ENCODE measurements at places on chromosomes 3 and 15.

DNA sequence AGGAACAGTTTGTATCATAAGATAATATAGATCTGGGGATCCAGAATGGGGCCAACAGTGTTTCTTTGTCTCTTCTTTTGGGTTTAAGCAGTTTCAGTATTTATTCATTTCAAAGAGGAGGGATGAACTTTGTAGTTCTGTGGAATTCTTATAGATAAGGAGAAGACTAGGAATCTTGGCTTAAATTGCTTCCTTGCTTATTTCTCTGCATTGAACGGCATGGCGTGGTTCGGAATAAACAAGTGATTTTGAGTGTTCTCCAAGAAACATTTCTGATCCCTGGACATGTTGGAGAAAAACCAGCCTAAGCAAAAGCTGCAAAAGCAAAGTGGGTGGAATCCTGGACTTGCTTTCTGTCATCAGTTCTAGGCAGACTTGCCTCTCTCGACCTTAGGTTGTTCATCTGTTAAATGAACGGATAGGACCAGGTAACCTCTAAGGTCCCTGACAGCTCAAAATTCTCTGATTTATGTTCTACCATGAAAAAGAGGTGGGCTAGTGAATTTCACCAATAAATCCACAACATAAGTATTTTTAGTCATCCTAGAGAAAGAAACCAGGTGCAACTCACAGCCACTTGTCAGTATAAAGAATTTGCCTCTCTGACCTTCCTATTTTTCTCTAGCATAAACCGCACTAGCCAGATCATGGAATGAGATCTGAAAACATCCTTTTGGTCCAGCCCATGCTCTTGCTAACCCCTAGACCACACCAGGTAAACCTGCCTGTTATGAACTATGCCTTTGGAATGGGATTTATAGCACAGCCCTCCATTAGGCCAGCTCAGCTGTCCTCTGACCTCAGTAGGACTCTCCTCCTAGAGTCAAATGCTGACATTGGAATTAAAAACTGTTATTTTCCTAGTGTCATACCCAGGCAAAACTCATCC lies 78.8 kb downstream of the CLDN11 start:
- DNase-seq: no peak

DNA sequence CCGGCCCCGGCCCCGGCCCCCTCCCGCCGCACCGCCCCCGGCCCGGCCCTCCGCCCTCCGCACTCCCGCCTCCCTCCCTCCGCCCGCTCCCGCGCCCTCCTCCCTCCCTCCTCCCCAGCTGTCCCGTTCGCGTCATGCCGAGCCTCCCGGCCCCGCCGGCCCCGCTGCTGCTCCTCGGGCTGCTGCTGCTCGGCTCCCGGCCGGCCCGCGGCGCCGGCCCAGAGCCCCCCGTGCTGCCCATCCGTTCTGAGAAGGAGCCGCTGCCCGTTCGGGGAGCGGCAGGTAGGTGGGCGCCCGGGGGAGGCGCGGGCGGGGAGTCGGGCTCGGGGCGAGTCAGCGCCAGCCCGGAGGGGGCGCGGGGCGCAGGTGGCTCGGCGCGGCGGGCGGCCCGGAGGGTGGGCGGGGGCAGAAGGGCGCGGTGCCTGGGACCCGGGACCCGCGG lies 352 bp downstream of the CHRD start:
- peak; percentile 96 for DNase-seq

DNA sequence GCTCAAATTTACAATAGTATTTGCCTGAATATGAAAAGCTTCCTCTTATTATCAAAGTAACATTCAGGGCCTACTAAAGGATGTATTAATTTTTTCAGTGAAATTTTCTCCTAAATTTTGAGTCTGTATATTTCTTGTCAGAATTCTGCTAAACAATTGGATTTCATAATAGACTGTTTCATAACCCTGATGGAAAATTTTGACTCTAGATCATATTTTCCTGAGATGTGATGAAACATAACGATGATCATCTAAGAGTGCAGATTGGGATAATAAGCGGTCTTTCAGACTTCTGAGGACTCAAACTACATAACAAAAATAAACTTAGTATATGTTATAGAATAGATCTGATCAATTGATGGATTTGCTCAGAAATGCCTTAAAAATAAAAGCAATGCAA lies 574.5 kb upstream of the TBL1XR1 start:
- no peak for DNase-seq

- no peak for DNase-seq
Measured at GRCh38 chr3:119628816-119629445, 31.2 kb downstream of the PLA1A start.

- DNase-seq: no peak
Measured at GRCh38 chr3:13818919-13819318, 61.0 kb downstream of the WNT7A start.

- no peak for DNase-seq
Measured at GRCh38 chr3:106692624-106693023, 684.6 kb upstream of the CCDC54 start.

DNA sequence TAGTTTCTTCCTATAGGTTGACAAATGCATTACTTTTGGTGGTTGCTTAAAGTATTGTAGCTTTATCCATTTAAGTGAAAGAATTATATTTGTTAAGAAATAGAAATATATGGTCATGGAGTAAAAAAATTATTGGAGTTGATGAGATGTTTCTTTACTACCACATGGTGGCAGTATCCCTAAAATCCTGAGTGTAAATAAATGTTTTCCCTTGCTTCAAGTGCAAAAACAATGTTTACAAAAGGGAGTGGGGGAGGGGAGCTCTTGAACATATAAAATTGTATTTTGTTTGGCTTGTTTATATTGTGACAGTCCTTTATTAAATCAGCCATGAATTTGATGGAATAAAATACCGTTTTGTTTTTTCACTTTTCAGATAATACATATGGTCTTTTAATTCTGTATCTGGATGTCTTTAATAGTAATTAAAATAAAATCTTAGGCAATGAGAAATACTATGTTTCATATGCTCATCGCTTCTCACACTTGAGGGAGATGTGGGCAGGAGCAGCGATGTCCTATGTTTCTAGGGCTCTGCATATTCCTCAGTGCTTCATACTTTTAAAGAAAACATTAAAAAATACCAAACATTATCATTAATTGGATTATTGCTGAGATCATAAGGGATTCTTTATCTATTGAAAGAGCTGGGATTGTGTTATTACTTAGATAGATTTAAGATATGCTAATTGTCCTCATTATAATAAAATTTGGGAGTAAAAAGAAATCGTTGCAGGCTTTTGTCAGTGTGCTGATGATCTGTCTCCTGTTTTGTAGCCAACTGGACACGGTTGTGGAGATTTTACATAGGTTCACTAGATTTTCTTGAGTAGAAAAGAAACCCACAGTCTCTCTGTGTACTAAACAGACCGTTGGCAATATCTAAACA lies 349.7 kb downstream of the TUSC7 start:
- DNase-seq: no peak

DNA sequence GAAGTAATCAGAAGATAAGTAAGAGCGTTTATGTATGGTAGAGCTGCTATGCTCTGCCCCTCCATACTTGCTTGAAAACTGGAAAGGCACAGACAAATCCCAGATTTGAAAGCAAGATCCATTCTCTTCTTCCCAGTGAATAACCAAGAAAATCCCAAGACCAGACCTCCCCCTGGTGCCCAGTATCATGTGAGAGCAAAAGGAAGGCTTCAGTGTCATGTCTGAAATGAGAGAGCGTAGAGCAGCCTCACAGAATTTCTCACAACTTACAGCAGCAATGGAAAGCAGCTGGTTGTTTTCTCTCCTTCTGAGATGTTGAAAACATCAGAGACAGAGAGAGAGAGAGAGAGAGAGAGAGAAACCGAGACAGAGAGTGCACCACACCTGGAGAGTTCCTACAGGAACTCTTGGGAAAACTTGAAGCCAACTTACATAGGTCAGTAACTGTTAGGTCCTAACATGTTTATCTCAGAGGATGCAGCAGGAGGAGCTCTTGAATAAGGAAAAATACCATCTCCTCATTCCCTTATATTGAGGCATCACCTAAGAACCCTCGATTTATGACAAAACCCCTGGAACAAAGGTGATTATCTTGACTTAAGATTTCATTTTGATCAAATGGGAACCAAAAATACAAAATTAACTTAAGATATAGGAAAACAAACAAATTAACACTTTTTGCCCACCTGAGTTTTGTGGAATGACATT lies 273.3 kb downstream of the NSUN3 start:
- DNase-seq: peak; percentile 60

DNA sequence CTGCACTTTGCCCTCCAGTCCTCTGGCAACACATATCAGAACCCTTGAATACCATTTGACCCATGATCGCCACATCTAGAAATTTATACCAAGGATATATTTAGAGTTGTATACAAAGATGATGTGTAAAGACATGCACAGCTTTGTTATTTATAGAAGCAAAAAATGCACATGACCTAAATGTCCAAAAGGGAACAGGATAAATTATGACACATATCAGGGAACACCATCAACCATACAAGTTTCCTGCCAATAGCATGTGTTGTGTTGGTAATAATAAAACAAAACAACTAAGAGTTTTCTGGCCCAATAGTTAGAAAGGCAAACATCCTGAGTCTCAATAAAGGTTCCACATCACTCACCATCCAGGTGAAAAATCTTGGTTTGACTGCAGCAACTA lies 51.5 kb downstream of the AAGAB start:
- no peak for DNase-seq

DNA sequence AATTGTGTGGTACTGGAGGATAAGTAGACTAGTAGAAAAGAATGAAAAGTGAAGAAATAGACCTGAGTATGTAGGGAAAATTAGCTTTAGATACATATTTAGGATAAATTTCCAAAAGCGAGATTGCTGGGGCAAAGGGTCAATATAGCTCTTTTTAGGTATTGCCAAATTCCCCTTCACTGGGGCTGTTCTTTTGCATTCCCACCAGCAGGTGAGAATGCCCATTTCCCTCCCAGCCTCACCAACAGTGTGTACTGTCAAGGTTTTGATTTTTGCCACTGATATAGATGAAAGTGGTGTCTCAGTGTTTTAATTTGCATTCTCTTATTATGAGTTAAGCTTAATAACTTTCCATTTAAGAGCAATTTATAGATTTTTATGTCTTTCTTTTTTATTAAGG lies 35.7 kb upstream of the BHLHE40 start:
- DNase-seq: peak; percentile 77

DNA sequence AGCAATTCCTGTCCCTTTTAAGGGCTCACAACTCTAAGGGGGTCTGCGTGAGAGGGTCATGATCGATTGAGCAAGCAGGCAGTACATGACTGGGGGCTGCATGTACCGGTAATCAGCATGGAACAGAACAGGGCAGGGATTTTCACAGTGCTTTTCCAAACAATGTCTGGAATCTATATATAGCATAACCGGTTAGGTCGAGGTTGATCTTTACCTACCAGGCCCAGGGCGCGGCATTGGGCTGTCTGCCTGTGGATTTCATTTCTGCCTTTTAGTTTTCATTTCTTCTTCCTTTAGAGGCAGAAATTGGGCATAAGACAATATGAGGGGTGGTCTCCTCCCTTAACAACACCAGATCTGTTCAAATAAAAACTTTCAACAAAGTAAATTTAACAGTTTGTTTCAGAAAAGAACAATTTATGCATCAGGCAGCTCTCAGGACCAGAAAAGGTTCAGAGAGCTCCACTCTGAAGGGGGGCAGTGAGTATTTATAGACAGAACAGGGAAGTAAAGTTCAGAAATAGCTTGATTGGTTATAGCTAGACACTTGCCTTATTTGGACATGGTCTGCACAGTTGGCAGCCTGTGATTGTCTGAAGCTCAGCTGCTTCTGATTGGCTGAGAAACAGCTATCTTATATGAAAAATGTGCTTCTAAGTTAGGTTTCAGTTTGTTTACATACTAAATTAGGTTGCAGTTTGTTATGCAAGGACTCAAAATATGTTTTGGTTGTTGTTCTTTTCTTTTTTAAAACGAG lies 17.2 kb upstream of the B4GALT4 start:
- DNase-seq: no peak

DNA sequence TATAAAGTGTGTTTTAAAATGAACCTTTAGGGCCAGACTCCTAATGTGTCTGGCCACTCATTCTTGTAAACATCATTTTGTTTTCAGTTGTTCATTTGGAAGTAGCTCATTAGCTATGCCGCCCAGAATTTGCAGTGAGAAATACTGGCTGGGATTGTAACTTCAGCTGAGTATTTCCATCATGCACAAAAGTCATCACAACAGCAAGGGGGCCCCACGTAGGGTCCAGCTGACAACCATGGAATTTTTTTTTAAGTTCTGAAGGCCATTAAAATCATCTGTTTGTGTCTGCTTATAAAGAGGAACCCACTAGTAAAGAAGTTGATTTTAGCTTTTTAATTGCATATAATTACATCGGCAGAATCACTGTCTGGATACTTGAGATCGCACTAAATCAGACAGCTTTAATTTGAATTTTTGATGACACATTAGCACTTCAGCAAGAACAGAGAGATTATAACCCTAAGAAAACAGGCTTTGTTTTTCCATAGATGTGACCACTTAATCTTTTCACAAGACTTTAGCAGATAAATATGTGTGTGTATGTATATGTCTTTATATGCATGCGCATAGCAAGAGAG lies 46.3 kb upstream of the SKOR1 start:
- DNase-seq: no peak

GRCh38 chr3:70272798-70273197 lies 39.6 kb downstream of the MDFIC2 start:
- DNase-seq: no peak

DNA sequence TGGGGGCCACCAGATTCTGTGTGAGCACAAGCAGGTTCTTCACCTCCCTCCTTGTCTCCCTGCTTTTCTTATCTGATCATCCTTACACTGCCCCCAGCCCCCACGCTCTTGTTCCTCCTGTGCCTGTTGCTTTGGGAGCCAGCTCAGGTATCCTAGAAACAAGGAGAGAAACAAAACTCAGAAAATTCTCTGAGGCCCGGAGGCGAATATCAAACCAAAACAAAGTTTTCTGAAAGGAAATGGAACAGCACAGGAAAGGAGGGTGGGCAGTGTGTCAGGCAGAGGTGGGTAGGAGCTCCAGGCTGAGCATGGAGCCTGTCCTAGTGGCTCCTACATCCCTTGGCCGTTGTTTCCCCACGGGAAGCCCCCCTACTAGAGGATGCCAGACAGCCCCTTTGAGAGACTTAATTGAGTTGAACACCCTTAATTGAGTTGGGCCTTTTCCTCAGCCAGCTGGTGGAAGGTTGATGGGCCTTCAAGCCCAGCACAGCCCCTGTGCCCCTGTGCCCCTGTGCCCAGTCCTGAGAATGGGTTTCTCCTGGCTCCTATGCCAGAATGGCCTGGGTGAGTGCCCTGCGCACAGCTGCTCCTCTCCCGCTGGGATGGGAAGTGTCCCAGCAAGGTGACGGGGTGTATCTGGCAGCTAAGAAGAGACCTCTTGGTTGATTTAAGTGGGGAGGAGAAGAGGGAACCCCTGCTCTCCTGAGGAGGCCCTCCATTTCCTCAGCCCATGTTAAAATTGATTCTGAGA lies 22.8 kb upstream of the JMJD7 start:
- DNase-seq: no peak

GRCh38 chr15:59174835-59175831 lies 31.5 kb upstream of the LDHAL6B start:
- DNase-seq: peak; percentile 79

All from iPS-NIHi11 (cell line).